Suppressor macrophage treated with lipopolysaccharide for 4 hours (primary cell): ENCODE measurements at places on chromosomes 5 and 9.
A peak's percentile ranks its signal among the peaks of the same experiment; 100 is the strongest.

DNA sequence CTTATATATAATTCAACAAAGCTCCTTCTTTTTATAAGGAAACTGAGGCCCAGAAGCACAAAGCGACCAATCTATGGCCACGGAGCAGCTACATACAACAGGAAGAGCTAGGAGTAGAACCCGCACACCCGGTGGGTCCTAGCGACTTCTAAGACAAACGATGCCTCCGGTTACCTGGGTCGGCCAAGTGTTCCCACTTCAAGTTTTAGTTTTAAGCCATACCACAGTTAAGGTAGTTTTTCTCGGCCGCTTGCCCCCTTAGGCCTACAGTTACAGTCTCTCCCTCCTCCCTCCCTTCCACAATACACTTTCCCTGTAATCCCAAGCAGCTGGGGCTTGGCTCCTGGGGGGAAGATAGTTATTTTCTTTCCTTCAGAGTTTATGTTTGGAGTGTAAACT lies 533 bp downstream of the SREK1IP1 start:
- DNase-seq = peak; percentile 15

DNA sequence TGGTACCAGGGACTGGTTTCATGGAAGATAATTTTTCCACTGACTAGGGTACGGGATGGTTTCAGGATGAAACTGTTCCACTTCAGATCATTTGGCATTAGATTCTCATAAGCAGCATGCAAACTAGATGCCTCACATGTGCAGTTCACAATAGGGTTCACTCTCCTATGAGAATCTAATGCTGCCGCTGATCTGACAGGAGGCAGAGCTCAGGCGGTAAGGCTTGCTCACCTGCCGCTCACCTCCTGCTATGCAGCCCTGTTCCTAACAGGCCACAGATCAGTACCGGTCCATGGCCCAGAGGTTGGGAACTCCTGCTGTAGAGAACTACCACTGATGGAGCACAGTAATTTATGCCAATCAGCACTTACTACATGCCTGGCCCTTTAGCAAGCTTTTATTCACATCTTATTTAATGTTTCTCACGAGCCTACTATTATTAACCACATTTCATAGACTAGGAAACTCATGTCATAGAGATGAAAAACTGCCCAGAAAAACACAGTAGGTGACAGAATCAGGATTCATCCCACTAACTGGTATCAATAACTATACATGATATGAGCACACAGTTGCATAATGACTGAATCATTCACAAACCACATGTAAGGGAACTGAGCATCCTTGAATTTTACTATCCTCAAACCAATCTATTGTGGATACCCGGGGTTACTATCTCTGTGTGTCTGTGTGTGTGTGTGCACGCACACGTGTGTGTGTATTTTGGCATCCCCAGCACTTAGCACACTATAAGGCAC lies 46.5 kb downstream of the SVEP1 start:
- DNase-seq = no peak

DNA sequence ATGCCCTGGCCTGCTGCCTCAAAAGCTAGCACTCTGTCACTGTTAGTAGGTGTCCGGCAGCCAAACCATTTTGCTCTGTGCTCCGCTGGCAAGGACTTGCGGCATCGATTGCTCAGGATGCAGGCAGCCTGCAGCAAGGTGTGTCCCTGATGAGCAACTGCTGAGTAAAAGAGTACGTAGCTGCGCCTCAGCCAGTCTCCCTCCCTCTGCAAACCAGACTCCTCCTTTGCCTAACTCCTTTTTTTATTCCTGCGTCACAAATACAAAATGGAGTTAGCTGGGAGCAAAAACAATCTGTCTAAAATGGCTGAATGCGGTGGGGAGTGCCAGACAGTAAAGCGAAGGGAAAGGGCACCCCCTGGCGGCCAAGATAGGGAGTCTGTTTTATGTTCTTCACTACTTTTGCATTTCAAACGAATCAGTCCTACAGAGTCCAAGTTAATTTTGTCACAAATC lies 61.1 kb downstream of the DIAPH1 start:
- DNase-seq = peak; percentile 81

- no peak for DNase-seq
Observed at GRCh38 chr5:159553792-159554191, 223.5 kb upstream of the IL12B start.

DNA sequence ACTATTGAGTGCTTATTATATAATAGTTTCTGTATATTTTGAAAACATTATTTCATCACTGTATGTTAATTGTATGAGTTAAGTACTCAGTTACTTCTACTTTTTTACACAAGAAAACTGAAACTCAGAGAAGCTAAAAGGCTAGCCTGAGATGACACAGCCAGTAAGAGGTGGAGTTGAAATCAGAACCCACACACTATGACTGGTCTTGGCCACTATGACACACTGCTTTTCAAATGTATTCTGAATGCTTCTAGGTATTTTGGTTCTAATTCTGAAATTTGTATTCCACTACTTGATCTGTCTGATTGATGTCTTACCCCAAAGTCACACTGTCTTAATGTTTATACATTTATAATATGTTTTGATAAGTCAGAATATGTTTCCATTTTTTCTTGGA lies 181.8 kb downstream of the ZDHHC21 start:
- DNase-seq = peak; percentile 14
